ENCODE measurements at places on chromosomes 1 and 21.

GRCh38 chr21:42324896-42325295 lies 9.7 kb upstream of the TFF3 start:
- DNase-seq = no peak

- DNase-seq = no peak
These were observed 1.0 kb upstream of the MFN2 start for GRCh38 chr1:11979028-11979850.

DNA sequence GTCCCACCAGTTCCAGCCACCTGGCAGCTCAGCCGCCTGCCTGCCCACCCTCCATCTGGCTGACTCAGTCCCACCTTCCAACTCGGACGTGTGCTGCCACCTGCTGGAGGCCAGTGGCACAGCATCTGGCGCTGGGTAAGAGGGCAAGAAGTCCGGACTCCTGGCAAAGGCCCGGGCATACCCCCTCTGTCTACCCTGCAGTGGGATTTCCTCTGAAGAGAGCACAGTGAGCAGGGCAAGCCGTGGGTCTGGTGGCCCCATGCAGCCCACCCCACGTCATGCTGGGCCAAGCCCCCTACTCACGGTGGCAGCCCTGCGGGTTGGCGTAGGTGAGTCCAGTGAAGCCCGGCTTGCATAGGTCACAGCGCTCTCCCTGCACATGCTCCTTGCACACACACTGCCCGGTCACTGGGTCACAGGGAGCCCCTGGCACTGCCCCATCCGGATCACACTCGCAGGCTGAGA lies 24.5 kb downstream of the LAMB3 start:
- DNase-seq = peak; percentile 86

DNA sequence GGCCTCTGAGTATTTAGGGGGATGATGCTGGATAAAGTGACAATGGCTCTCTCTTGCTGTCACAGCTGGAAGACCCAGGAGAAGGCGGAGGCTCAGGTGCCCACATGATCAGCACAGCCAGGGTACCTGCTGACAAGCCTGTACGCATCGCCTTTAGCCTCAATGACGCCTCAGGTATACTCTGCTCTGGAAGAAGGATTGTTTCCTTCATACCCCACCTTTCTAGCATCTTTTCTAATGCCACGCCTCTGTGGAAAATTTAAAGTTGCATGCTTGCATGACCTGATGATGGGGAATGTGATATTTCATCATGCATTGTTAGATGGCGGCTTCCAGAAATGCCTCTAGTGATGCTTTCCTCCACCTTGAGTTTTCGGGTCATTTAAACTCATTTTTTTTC lies 2.8 kb downstream of the MAP3K7CL start:
- DNase-seq = no peak

- no peak for DNase-seq
These were observed 81.6 kb downstream of the NPHP4 start for GRCh38 chr1:5910666-5911065.

GRCh38 chr1:68301471-68302001 lies 69.2 kb upstream of the WLS start:
- DNase-seq = no peak

DNA sequence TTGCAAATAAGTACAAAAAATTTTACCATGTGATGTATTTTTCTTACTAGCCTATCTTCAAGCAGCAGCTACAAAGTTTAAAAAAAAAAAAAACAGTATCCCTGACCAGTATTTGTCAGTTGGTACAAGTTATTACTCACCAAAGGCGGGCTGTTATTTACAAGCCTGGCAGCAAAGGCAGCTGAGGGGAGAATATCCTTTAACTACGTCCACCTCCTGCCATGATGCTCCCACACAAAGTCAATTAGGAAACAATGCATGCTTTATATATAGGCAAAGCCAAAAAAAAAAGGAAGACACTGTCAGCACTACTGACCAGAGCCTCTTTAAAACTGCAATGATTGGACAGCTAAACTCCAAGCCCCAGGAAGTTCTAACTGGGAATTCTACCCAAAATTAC lies 13.7 kb downstream of the PSMA5 start:
- DNase-seq = no peak

DNA sequence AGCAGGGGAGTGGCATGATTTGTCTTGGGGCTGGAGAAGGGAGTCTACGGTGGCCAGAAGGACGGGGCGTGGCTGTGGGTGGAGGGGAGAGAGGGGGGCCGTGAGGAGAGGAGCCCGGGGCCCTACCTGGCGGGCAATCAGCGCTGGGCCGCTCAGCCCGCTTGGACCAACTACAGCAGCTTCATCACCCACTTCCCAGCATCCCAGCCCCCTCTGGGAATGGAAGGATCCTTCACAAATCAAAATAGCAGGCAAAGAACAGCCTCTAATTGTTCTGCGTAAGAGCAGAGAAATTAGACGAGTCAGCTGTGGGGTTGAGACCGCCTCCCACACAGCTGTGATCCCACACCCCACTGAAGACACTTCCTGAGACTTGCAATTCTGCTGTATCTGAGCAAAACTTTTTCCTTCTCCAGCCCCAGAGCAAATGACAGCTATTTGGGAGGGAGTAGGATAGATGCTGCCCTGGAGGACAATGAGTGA lies 43.5 kb downstream of the OPRD1 start:
- peak; percentile 30 for DNase-seq

GRCh38 chr1:73009938-73010337 lies 727.6 kb upstream of the NEGR1 start:
- DNase-seq = no peak

- DNase-seq = peak; percentile 54
These were observed 15.7 kb upstream of the C1orf146 start for GRCh38 chr1:92201973-92202372.

- DNase-seq = no peak
These were observed 144.7 kb upstream of the EDN2 start for GRCh38 chr1:41629141-41629540.

GRCh38 chr1:2194319-2194897 lies at the start of gene FAAP20:
Gene FAAP20, minus strand, starts transcription at chr1:2194772. Its CDS starts 23 bp downstream, at chr1:2194749.
- DNase-seq = peak; percentile 90

DNA sequence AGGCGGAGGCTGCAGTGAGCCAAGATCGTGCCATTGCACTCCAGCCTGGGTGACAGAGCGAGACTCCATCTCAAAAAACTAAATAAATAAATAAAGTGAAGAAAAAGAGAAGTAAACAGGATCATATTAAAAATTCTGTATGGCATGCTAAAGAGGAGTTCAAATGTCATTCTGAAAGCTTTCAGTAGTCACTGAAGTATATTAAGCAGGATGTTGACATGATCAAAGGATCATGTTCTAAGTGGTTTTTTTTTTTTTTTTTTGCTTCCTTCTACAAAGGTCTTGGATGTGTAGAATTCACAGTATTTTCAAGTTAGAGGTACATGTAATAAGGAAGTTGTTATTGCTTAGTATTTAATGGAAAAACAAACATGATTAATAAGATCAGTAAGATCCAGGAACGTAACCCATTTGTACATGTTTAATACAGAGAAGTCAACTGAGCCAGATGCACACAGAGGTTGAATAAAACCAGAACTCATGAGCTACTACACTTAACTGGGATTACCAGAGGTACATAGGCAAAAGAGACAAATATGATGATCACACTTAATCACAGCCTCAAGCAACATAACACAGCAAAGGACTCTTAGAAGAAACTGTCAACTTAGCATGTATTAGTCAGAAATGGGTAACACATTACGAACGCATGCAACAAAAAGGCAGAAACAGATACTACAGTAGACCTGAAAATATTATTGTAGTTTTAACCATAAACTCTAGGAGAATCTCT lies 12.2 kb downstream of the CDC42BPA start:
- no peak for DNase-seq

DNA sequence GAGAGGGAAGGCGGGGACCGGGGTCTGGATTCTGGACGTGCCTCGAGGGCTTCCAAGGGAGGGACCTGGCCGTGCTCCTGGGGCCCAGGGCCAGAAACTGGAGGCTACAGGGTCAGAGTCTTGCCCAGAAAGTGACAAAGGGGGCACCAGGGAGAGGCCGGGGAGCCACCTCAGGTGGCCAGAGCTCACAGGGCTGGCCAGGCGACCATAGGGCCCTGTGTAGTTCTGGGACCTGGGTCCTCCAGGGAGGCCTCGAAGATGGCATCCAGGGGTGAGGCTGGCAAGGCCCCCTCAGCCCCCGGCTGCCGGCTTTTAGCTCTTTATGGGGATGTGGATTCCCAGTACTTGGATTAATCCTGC lies 14.3 kb upstream of the LRRC3 start:
- DNase-seq = no peak

DNA sequence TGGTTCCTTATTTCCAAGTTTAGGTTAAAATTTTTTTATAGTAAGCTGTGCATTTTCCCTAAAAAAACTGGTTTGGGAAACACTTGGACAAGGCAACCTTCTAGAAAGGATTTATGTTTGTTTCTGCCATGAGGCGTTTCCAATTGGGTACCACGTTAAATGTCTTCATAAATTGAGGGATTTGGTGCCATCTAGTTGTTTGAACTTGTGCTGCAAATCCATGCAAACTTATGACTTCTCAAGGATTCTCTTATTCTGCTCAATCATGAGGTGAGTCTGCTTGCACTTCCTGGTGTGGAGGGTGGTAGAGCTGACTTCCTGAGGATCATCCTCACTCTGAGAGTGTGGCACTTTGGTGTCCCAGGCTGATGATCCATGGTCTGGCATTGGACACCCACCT lies 123.3 kb downstream of the PCNX2 start:
- DNase-seq = peak; percentile 43

GRCh38 chr1:29631361-29631760 lies 395.0 kb downstream of the PTPRU start:
- DNase-seq = no peak

DNA sequence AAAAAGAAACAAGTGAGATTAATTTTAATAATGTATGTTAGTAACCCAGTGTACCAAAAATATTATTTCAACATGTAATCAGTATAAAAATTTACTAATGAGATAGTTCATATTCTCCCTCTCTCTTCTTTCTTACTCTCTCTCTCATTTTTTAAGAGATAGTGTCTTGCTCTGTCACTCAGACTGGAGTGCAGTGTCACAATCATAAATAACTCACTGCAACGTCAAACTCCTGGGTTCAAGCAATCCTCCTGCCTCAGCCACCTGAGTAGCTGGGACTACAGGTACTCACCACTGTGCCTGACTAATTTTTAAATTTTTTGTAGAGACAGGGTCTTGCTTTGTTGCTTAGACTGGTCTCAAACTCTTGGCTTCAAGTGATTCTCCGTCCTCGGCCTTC lies 123.9 kb downstream of the NRDC start:
- DNase-seq = no peak

GRCh38 chr1:67734323-67734690 lies 49.3 kb downstream of the GADD45A start:
- DNase-seq = no peak

- DNase-seq = peak; percentile 50
These were observed 83.4 kb downstream of the SLC16A1 start for GRCh38 chr1:112872551-112872962.

DNA sequence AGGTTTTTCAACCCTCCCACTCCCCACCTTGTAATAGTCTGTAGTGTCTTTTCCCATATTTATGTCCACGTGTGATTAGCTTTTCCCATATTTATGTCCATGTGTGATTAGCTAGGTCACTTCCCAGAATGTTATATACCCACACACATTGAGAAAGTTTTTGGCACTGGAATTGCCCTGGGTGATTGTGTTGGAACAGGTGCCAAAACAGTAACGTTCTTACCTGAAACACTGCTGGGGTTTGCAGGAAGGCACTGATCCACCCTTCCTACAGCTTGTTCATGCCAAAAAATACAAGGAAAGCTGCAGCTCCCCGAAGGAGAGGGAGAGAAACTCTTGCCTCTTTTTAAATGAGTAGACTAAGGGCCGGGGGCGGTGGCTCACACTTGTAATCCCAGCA lies 68.0 kb upstream of the CXADR start:
- no peak for DNase-seq

DNA sequence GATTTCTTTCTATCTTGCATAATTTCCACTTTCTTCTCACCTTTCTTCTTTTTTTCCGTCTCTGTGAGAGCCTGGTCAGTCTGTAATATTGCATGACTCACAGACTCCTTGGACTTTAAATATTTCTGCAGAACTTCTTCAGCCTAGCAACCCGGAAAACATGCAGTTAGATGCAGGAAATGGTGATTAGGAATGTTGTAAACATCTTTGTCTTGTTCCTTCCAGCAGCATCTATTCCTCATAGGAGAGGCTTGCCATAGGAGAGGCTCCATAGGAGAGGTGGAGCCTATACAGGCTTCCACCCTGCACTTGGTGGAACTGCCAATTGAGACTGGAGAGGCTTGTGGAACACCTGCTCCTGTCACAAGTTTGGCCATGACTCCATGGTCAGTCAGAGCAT lies 10.0 kb downstream of the GBP5 start:
- no peak for DNase-seq

- no peak for DNase-seq
These were observed 219.9 kb downstream of the KCTD3 start for GRCh38 chr1:215786997-215787396.

DNA sequence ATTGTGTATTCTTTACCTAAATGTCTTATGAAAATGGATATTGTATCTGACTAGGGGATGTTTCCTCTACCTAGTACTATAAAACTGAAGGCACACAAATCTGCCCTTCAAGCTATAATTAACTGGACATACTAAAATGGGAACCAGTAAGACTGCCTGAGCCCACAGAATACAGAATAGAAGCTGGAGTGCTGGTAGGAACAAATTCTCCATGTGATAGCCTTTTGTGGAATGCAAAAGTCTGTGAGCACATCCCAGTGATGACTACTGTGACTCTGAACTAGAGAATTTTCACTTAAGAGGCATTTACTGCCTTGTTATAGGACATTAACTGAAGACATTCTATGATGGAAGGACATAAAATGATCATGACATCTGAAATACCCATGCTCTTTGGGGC lies 30.3 kb downstream of the KIFAP3 start:
- no peak for DNase-seq

DNA sequence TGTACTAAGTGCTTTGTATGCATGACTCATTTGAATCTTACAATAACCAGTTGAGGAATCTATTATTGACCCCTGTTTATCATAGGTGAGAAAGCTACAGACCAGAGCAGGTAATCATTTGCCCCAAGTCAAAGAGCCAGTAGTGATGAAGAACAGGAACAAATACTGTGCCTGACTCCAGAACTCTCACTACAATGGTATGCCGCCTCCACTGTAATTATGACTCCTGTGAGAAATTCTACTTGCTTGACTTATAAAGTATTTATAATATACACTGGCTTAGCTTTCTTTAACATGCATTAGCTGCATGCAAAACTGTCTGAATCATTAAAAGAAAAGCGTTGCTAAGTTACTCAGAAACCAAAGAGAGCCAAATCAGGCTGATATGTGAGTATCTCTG lies 92.6 kb downstream of the ZNF281 start:
- no peak for DNase-seq

Data from suppressor macrophage (primary cell).